ENCODE measurements at places on chromosomes 2 and 18.

DNA sequence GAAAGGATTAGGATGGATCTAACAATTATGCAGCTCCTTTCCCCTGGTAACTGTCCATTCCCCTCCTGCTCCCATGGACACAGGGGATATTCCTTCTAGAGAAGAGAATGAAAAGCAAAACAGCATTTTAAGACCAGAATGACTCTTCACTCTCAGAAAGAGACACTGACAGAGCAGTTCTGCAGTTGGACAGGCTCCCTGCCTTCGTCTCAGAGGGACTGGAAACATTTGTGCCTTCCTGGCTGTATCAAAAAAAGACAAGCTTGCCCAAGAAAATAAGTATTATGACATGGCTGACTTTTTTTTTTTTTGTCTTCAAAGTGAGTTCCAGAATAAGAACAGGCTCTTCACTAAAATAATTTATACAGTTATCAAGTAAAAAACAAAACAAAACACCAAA, 9.5 kb downstream of the PID1 start:
- DNase-seq: no peak

- DNase-seq: no peak
These were observed 51.3 kb downstream of the RNF144A start for GRCh38 chr2:6968319-6969100.

DNA sequence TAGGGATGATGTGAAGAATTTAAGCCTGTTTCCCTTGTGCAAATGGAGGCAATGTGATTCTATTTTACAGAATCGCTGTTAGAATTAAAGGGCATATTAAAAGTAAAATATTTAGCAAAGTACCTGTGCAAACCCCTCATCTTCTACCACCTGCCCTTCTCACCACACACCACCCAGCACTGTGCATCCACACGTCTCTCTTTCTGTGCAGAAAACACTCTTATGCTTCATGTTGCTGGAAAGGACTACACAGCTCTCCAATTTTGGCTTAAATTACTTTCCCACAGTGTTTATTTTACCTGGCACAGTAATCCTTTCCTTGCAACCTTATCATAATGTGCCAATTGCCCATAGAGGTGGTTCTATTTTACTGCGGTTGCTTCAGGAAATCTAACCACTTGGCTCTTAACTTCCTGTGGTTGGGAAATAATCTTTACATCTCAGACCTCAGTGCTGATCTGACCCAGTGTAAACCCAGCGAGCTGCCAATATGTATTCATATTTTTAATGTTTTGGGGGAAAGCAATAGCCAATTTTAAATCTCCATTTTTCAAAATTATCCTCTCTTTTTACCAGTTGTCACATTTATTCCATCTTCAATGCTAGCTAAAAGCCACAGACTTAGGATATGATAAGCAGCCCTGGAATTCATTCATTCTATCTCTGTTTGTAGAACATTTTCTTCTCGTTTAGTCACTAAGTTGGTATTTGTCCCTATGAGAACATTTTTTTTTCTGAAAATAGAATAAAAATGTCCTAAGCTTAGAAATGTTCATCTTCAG, 250.9 kb downstream of the DSEL start:
- DNase-seq: no peak

GRCh38 chr2:111715987-111716904, 167.7 kb downstream of the ANAPC1 start:
- DNase-seq: no peak

DNA sequence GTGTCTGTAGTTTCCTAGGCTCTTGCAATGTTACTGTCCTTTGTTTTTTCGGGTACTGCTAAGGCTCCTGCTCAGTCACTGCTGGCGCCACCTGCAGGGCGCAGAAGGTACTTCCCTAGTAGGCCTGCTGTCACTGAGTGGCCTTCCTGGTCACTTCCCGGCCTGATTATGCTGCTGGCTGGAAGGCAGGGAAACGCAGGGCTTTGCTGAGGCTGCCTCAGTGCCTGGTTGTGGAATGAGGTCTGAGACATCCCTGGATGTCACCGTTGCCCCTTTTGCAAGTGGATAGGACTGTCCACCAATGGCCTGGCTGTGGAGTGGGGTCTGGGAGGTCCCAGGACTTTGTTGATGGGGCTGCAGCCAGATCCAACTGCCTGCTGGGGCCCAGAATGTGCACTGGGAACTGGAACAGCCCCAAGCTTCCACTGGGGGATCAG, 13.1 kb downstream of the DAW1 start:
- no peak for DNase-seq

GRCh38 chr2:42918041-42918440, 125.7 kb upstream of the HAAO start:
- no peak for DNase-seq

- no peak for DNase-seq
These were observed 56.2 kb downstream of the COBLL1 start for GRCh38 chr2:164785457-164785856.

GRCh38 chr2:79638410-79638809, 125.6 kb downstream of the CTNNA2 start:
- no peak for DNase-seq

GRCh38 chr2:82795446-82795845, 1663.6 kb downstream of the SUCLG1 start:
- DNase-seq: no peak

- DNase-seq: no peak
These were observed 15.4 kb downstream of the ZNF516 start for GRCh38 chr18:76479351-76480238.

GRCh38 chr18:6399776-6400175, 14.9 kb downstream of the L3MBTL4 start:
- no peak for DNase-seq

DNA sequence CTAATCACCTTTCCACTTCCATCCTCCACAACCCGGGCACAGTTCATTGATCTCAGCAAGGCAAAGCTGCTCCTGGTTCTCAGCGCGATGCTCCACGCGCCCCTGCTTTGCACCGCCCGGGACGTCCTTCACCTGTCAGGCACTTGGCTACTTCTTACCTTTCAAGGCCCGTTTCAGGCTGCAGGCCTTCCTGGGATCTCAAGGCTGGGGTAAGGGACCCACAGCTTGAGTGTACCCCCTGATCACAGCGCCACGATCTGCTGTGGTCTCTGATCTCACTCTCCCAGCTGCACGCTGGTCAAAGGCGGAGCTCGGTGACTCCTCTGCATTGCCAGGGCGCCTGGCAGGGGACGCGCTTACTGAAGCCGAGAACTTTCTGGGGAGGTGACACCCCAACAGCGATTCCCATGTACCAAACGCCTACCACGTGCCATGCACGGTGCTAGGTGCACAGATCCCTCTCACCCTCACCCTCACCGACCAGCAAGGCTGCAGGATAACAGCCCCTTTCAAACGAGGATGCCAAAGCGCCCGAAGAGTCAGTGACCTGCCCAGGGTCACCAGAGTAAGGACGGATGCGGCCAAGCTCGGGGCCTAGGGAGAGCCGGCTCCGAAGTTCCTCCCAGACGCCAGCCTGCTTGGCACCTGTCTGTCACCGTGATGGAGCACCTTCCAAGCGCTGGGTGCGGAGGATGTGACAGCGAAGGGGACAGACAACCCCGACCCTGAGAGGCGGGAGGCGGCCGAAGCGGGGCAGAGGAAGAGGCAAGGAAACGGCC, 818 bp downstream of the ITGB1BP1 start:
- DNase-seq: peak; percentile 4

DNA sequence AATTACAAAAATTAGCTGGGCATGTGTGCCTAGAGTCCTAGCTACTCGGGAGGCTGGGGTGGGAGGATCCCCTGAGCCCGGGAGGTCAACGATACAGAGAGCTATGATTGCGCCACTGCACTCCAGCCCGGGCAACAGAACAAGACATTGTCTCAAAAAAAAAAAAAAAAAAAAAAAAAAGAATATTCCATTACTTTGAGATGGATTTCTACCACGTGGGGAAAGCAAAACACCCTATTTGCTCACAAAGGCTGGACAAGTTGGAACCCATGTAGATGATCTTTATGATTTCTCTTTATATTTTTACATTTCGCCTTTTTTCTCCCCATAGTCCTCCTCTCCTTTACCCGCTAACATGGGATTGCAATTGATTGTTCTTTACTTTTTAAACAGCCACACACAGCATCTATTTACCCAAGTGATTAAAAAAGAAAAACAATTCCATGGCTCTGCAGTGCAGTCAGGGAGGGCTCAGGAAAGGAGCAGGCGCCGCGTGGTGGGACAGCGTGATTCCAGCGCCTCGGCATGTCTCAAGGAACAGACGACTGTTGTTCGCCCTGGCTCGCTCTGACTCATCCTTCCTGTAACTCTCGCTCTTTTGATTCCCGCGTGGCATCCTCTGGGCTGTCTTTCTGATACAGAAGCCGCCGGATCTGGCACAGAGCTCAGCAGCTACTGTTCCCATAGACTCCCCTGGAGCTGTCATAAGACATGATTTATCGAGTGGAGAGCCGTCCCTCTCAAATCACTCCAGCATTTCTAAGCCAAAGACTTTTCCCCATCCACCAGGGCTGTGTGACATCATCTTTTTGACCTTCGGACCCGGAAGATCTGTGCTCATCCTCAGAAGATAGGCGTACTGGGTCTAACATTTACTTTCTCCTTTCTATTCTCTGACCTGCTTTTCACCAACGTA, 230.4 kb upstream of the AGAP1 start:
- DNase-seq: no peak

- DNase-seq: no peak
These were observed 55.3 kb downstream of the VWA3B start for GRCh38 chr2:98142106-98142791.

DNA sequence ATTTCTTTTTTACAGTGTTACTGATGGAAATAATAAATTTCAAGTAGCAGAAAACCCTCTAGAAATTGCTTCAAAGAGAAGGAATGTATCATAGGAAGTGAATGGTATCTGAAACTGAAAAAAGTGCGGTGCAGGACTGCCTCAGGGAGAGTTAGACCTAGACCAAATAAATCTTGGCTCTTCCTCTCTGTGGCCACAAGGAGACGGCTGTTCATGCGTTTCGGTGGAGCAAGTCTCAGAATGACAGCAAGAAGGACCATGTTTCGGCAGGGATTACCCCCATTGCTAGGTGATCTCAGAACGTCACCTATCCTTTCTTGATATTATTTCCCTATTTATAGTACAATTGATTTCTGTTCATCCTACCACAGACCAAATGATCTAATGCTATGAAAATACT, 522.3 kb downstream of the SOX11 start:
- DNase-seq: no peak

DNA sequence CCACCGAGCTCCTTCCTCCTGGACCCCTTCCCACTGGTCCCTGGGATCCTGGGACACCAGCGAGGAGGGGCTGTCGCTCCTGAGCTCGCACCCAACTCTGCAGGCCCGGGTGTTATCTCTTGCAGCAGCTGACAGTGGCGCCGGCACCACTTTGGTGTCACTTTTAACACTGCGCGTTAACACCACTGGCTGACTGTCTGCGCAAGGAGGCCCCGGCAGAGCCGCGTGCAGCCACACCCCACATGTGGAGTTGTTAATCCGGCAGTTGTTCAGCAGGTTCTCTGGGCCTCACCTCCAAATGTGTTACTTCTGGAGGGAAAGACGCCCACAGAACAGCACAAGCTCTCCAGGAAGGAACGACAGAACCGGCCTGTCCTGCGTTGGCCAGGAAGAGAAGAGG, 155.0 kb upstream of the GLI2 start:
- DNase-seq: no peak

DNA sequence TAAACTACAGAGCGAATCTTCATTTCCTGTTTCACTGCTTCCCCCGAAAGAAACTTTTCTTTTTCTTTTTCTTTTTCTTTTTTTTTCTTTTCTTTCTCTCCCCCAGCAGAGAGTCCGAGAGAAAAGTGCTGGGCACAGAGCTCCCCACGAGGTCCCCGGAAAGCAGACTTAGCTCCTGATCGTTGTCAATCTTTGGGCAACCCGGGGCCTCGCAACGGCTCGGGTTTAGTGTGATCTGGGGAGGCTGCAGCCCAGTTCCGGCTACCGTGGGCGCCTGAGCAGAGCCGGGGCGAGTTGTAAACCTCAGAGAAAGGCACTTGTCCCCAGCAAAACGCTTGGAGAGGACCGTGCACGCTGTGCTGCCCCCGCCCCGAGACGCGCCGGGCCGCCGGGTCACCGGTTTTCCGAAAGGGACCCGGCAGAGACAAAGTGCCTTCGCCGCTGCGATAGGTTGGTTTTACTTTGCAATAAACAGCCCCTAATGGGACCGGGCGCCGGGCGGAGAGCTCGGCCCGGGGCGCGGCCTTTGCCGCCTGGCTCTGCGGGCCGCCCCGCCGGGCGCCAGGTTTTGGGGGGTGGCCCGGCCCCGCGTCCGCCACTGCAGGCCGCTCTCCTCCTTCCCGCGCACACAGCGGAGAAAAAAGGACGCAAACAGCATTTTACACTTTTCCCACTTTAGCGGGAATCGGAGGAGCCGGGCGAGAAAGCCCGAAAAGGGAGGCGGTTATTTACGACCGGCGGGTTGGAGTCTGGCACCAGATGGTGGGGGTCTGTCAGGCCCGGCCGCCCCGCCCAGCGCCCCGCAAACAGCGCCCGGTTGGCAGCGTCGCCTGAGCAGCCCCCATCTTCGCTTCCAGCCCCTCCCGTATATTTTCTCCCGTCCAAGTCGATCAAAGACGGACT, 136.0 kb downstream of the INSIG2 start:
- no peak for DNase-seq

- peak; percentile 48 for DNase-seq
These were observed 22.5 kb upstream of the ACVR1 start for GRCh38 chr2:157898591-157898996.

GRCh38 chr2:200604571-200605255, 18.9 kb downstream of the AOX1 start:
- DNase-seq: no peak

DNA sequence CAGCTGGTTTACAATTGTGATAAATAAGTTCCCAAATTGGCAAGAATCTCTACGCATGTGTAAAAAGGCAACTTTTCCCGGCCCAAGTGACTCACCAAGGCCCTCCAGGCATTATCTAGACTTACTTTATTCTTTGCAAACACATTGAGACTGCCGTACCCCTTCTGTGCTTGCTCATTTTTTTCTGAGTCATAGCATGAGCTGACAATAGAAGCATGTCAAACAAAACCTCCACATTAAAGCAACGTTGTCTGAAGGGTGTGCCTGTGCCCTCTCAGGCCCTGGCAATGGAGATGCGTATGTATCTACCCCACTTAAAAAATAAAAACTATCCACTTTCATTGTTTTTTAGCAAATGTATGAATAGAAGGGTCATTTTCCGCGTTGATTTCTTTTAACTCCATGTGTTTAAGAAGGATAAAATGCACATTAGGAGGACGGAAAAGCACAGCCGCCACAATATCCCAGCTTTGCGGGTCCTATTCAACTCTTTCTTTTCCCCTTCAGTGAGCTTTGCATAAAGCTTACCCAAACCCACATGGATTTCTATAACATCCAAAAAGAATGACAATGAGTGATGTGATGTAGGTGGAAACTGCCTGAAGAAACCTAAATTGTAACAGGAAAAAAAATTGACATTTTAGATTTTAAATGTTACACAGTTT, 298.2 kb downstream of the CDCA7 start:
- DNase-seq: no peak

GRCh38 chr2:104332731-104333130, 521.2 kb upstream of the POU3F3 start:
- DNase-seq: no peak

DNA sequence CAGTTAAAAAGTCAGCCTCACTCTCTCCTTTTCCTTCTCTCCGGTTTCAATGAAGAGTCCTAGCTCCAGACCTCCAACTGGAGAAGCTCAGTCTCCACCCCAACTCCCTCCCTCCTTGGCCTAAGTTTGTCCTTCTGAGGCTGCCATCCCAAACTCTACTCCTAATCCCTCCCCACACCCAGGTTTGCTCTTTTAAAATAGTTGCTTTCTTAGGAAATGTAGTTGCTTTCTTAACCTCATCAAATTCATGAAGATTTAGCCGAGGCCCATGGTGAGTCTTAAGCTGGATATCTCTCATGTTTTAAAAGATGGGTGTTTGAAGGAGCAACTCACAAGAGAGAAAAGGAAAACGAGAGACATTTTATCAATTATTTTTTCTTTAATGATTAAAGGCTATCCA, 937 bp upstream of the LANCL1 start:
- no peak for DNase-seq

GRCh38 chr2:169006665-169007064, 24.5 kb downstream of the ABCB11 start:
- DNase-seq: no peak

All from activated CD8-positive, alpha-beta memory T cell treated with anti-CD3 and anti-CD28 coated beads for 4 hours (primary cell).